ENCODE measurements at places on chromosomes 2 and 18.

DNA sequence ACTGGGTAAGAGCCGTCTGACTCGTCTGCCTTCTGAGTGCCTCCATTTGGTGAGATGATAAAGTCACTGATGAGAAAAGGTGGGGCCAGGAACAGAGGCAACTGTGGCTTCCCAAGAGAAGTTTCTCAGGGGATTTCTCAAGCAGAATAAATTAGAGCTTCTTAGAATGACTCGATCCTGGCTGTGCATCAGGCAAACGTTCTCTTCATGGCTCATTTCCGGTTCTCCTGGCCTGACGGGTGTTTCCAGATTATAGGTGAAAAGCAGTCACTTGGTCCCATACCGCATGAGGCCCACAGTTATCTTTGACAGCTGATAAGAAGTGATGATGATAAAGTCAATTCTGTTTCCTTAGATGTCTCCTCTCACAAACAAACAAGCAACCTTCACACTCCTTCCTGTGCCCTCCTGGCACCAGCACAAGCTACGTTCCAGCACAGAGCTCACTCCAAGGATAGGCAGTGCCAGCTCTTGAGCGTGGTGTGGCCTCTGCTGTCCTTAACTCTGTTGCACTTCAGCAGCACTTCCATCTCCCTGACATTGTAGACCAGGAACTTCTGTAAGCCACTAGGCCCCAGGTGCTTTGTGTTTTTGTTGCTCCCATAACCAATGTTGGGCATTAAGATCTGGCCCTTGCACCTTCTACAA lies 37.8 kb upstream of the KCNF1 start:
- no peak for DNase-seq

DNA sequence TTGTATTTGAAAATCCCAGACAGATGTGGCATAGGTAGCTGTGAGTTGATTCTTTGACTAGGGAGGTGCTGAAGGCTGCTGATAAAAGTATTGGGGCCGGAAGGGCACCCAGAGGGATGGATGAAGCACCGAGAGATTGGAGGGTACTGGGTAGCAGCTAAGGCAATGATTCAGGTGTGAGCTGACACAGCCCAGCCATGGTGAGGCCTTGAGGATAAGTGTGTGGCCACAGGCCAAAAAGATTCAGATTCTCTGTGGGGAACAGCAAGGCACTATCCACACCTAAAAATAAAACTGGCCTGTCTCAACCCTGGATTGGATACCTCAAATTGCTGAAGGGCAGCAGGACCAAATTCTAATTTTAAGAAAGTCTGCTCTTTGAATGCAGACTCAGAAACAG lies 35.2 kb downstream of the RDH14 start:
- no peak for DNase-seq

DNA sequence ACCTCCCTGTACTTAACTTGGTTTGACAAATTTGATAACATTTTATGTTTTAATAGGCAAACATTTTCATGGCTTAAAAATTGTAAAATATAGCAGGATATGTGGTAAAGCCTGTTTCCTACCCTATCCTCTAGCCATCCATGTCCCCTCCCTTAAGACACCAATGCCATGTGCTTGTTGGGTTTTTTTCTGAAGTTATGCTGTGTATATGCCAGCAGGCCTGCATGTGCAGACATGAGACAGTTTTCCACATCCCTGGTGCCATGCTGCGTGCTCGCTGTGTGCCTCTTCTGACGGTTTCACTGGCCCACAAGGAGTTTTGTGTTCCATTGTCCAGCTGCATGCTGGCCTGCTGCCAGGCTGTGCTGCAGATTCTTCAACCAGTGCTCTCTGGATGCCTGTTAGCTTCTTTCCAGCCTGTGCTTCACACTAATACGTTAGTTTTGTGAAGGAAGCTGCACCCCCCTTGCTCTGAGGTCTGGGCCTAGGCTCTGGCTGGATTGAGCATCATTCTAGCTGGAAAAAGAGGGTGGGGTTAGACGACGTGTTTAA lies 16.9 kb downstream of the INPP4A start:
- no peak for DNase-seq

DNA sequence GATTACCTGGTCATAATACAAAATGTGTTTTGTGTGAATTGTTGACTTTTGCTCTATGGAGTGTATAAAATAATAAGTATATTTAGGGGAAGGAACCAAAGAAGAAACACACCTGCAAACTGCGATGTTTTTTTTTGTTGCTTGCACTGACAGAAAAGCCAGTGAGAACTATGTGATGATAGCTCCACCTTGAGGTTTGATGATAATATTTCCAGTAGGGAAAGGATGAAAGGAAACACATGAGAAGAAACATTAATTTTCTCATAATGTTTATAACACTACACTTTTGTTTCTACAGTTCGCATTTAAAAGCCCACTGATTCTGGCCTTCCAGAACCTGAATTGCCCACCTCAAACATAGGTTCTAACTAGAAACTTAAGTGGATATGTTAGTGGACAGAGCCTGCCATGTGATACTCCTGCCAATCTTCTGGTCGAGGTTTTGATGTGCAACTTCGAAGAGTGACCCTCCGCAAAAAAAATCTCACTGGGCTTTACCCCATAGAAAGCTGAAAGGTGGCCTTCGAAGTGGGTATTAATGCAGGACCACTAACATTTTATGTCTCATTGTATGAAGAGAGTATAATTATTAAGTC lies 476.4 kb upstream of the SPHKAP start:
- no peak for DNase-seq

- DNase-seq, result no peak
Observed at GRCh38 chr2:62884514-62884913, 166.1 kb upstream of the OTX1 start.

- no peak for DNase-seq
Observed at GRCh38 chr2:10340593-10340975, 37.9 kb downstream of the HPCAL1 start.

- no peak for DNase-seq
Observed at GRCh38 chr2:211846714-211847113, 691.9 kb downstream of the ERBB4 start.

DNA sequence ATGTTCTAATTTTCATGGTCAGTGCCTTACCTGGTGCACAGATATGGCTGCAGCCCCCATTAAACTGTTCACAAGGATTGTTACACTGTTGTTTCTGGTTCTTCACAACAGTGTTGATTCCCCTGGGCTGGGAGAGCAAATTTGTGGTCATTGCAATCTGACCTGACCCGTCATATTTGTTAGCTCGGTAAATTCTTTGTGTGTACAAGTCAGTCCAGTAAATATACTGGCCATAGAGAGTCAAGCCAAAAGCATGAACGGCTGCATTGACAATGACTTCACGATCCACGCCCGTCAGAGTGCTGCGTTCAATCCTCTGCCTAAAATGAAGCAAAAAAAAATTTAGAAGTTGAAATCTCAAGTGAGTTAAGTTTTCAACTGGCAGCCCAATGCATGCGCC lies 134.6 kb downstream of the DHRS9 start:
- no peak for DNase-seq

DNA sequence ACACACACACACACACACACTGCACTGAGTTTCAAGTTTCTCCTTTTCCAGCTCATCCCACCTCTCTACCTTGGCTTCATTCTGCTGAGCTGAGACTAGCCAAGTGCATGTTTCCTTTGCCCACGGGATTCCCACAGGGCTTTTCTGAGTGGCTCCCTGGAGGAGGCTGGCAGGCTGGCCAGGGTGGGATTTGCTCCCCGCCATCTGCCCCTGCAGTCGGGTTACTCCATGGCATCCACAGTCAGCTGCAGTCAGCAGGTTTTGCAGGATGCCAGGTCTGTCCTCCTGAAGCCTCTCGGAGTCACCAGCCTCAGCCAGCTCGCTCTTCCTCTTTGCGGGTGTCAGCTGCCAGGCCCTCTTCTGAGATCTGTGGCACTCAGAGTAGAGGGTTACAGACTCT lies 783.7 kb upstream of the SOX11 start:
- no peak for DNase-seq

DNA sequence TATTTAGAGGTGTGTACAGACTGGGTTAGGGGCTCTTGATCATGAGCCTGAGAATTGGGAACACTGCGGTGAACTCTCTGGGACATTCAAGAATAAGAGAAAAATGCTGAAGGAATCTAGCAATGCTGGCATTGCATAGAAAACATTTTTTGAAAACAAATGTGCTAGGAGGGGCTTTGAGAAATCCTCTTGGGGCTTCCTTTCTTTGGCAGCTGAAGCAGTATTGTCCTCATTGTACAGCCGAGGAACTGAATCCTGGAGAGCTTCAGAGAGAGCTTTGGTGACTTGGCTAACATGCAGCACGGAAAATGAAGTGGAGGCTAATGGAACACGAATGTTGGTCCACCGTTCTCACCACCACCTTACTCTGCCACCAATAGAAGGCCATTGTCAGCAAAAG lies 107.3 kb upstream of the EFEMP1 start:
- no peak for DNase-seq

DNA sequence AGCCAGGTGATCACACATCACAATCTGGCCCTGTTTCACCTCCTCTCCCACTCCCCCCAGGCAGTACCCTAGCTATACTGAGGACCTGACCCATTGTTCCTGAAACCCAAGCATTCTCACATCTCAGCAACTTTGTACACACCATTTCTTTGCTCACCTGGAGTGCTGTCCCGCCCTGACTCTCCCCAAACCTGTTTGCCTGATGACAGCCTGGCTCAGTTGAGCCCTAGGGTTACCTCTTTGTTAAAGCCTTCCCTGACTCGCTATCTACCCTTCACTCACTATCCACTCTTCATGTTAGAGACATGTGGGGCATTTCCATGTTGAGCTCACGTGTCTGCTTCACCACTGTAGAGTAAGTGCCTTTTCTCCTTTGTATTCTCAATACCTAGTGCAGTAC lies 49.1 kb downstream of the GREB1L start:
- DNase-seq, result no peak

DNA sequence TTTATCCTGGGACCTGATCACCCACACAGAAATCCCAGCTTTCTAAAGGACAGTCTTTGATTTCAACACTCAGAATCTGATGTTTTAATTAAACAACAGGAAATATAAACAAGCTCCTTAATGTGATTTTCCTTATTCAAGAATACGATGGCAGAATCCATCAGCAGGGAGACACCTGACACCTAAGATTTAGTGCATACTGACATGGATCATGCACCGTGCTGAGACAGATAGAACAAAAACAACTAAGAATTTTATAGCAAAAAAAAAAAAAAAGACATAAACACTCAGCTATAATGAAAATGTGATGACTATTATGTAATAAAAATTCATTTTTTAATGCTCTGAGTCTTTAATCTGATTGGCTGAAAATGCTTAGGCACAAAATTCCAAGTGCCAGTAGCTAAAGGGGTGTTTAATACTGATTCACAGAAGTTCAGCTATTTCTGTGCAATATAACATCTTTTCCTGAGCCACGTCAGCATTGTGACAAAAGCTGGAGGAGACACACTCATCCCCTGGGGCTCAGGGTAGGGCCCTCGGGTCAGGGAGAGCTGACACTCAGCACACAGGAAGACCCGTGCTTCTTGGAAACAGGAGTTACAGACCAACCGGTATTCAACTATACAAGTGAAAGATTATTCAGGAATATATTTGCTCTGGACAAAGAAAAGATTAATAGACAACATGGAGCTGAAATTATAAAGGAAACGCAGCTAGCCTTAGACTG lies 247.4 kb downstream of the FBXO15 start:
- no peak for DNase-seq

GRCh38 chr2:84491741-84492140 lies 24.6 kb upstream of the DNAH6 start:
- DNase-seq, result no peak

- no peak for DNase-seq
Observed at GRCh38 chr18:74292541-74292858, 737 bp upstream of the CYB5A start.

All from MV-4-11 (cell line).